ENCODE measurements at places on chromosomes 3 and 15.

- DNase-seq: no peak
Observed at GRCh38 chr15:55372701-55373440, 35.3 kb downstream of the CCPG1 start.

DNA sequence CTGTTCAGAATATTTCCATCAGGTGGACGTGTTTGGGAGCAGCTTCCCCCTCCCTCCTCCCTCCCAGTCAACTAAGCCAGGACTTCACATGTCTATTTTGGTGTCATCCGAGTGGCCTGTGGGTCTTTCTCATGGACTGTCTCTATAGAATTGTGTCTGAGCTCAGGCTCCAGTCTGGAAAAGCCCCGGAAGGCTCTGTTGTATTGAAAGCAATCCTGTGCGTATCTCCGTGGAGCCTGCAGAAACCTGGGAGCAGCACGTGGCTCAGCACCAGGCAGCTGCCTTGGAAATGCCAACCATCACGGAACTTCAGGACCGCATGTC, 25.2 kb downstream of the COLQ start:
- no peak for DNase-seq

DNA sequence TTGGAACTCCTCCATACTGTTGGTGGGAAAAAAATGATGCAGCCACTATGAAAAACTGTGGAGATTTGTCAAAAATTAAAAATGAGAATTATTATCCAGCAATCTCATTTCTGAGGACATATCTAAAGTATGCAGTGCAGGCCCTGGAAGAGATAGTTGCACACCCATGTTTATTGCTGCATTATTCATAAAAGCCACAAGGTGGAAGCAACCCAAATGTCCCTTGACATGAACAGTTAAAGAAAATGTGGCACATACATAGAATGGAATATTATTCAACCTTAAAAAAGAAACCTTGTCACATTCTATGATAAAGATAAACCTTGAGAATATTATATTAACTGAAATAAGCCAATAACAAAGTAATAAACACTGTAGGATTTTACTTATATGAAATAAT, 80.9 kb upstream of the ARHGEF26 start:
- peak; percentile 19 for DNase-seq

- DNase-seq: peak; percentile 41
Observed at GRCh38 chr3:67781218-67781617, 126.8 kb upstream of the SUCLG2 start.

DNA sequence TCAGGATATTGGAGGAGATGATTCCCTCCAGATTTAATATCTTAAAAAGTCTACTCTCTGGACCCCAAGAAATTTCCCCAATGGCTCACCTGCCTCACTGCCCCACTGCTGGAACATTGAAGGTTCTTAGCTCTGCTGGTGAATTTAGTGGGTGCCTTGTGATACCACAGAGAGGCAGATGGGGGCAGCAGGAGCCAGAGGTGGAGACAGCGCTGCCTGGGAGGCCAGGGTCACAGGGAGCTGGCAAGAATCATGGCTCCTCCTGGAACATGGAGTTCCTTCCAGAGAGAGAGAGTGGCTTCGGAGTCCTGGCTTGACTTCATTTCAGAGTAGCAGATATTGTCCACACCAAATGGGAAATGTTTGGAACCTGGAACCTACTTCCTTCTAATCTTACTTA, 263.5 kb upstream of the CFAP20DC start:
- no peak for DNase-seq

Measured in RPMI8226 (cell line).